NCI-H1105 (cell line): ENCODE measurements at places on chromosomes 1 and 21.

DNA sequence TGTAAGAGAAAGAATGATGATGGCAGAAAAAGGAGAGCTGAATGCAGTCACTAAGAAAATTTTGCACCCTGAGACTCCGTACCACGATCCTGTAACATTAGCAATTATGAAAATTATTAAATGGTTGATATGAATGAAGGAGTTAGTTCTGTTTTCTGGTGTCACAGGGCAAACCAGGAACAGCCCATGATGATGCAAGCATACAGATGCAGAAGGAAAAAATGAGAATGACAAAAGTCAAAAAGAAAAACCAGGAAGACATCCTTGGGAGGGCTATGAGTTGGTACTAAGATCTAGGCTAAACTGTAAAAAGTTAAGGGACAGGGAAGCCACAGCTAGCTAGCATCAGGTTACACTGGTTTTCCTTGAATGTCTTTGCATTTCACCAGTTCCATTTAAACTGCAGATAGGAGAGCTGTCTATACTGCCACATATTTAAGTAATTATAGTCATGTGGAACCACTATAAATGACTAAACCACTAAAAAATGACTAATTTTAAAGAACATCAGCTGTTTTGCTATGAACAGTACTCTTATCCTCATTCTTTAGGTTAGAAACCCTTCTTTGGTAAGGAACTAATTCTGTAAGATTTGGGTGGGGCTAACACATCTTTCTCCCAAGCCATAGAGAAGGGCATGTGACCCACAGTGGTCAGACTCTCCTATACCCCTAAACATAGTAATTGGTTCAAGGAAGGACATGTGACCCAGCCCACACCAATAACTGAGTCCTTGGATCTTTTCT, 11.4 kb downstream of the DOCK7 start:
- DNase-seq, result no peak

DNA sequence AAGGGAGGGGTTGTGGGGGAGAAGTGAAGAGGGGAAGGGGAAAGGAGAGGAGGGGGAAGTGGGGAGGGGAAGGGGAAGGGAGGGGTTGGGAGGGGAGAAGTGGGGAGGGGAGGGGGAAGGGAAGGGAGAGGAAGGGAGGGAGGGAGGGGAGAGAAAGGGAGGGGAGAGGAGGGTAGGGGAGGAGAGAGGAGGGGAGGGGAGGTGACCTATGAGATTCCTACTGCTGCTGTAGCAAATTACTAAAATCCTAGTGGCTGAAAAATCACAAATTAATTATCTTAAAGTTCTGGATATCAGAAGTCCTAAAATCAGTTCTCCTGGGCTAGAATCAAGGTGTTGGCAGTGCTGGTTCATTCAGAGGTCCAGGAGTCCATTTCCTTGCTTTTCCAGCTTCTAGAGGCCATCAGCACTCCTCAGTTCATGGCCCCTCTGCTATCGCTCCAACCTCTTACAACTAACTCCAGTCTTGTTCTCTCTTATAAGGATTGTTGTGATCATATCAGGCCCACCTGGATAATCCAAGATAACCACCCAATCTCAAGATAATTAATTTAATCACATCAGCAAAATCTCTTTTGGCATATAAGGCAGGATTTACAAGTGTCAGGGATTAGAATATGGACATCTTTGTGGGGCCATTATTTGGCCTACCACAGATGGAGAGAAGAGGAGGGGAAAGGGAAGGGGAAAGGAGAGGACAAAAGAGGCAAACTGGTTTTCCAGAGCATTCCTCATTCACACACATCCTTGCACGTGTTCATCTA, 30.4 kb upstream of the KANK4 start:
- no peak for DNase-seq

GRCh38 chr1:171754353-171754705, 12.5 kb upstream of the VAMP4 start:
- DNase-seq, result no peak

DNA sequence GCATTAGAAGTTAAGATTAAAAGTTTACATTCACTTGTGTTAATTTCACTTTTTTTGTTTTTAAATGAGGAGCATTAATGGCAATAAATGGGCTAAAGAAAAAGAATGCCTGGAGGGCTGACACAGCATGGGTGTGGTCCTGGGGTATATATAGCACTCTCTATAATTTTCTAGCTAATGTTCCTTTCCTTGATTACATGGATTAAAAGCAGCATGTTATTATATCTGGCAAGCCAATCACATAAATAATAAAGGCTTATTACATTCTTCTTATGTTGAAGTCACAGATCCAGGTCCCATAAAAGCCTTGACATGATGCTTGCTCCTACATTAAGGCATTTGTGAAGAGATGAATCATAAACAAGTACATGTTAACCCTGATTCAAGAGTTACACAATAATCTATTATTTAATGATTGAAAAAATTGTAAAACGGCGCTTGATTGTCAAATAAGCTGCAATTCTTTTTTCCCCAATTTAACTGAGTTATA, 91.4 kb downstream of the LYPLAL1 start:
- DNase-seq, result no peak

DNA sequence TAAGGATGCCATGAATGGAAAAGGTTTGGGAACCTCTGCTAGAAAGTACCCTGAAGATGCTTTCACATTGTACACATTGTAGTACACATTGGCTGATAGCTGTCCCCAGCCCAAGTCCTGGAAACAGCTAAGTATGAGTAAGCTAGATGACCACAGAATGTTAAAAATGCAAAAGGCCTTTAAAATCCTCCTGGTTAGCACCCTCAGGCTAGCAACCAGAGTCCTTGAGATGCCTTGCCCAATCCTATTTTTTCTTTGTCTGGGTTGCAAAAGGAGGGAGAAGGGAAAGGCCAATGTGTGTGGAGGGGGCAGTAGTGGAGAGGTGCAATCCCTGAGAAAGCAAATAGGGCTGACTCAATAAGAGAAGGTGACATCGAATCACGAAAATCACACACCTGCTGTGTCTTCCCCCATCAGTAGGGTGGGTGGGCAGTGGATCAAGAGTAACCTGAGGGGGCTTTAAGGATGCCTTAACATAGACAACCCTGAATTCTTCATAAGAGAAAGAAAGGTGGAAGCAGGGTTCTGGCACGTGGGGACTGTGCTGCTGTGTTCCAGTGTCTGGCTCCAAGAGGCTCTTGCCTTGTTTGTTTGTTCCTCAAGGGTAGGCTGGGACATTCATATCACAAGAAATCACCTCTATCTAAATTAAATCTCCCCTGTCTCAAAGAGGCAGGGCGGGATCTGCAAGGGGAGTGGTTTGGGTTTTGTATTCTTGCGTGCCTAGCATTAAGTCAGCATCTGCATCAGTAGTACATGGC, 266.2 kb upstream of the PLXNA2 start:
- DNase-seq, result no peak

GRCh38 chr1:11169202-11169601, 20.0 kb upstream of the ANGPTL7 start:
- DNase-seq, result no peak

GRCh38 chr1:237181743-237182317, 139.8 kb downstream of the RYR2 start:
- DNase-seq, result no peak

DNA sequence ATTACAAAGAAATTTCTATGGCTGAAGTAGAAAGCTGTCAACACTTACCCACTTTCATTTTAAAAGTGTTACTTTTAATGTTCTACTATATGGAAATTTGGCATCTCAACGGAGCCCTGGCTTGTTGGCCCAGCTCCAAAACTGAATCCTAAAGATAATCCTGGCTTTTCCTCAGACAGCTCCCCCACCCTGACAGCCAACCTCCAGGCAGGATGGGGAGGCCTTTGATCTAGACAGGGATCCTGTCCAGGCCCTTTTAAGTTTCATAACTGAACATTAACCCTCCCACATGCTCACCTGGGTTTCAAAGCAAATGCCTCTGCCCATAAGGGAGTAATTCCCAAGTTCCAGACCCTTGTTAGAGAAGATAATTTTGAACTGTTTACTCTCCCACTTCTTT, 99.3 kb upstream of the RALGPS2 start:
- DNase-seq, result no peak
